Esophagus muscularis mucosa (tissue), 4 donors: ENCODE measurements at places on chromosomes 11 and 22. TPM values are rescaled to one million over a fixed set of nuclear protein-coding genes. Genes with fewer than 3 reads are reported as not detected.

PIH1D2 gene
- 0.92 TPM for total RNA-seq

C11orf65 gene
- 0.63 TPM for total RNA-seq

PCF11 gene
- total RNA-seq = 32.3 TPM

RAG2 gene
- total RNA-seq = not detected

OR2AG2 gene
- total RNA-seq = not detected

TPBGL gene
- total RNA-seq = 0.40 TPM

CASP12 gene
- 1.7 TPM for total RNA-seq

SFI1 gene
- 16.2 TPM for total RNA-seq

DCDC1 gene
- total RNA-seq = 0.17 TPM

ANKK1 gene
- not detected for total RNA-seq

SLC15A3 gene
- total RNA-seq = 24.1 TPM

KRTAP5-1 gene
- not detected for total RNA-seq

DNA sequence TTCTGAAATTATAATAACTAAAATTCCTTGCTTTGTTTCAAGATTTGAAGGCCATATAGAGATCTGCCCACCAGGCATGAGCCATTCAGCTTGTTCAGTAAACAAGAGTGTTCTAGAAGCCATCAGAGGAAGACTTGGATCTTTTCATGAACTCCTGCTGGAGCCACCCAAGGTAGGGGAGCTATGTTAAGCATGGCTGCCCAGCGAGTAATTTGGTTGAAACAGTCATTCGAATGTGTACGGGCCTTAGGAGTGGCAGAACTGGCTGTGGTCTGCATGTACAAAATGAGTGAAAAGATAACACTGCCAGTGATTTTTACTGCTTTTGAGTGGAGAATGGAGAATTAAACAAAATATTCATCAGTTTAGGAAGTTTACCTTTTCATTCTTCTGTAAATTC lies 103.7 kb downstream of the PPP6R3 start:
- DNase-seq = no peak

DNA sequence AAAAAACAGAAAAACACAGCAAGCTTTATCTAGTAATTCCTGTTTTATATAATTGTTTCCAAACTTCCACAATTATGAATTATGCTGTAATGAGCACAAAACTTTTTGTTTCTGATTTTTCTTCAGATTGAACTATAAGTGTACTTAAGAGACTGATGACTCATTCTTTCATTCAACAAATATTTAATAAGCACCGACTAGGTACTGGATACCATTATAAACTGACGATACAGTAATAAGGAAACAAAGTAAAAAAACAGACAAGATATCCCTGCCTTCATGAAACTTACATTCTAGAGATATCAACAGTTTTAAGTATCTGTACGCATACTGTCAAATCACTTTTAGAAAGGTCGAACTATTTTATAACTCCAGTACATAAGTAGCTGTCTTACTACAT lies 78.6 kb downstream of the ME3 start:
- DNase-seq = no peak

GRCh38 chr11:11218629-11218986 lies 134.4 kb downstream of the CSNK2A3 start:
- DNase-seq = no peak

GRCh38 chr11:79417069-79417920 lies 23.5 kb downstream of the TENM4 start:
- DNase-seq = no peak

- no peak for DNase-seq
Observed at GRCh38 chr11:3609416-3610265, 32.2 kb downstream of the ART5 start.

DNA sequence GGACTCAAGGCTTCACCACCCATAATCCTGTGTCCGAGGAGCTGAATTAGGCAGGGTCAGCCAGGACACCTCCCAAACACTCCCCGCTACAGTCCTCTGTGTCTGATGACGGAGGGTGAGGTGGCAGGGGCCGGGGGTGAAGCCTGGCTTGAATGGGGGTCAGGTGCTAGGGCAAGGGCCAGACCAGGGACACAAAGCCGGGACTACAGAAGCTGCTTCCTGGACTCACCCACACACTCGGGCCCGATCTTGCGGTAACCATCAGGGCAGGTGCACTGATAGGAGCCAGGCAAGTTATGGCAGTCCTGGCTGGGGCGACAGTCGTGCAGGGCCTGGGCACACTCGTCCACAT lies 2.3 kb downstream of the EFEMP2 start:
- no peak for DNase-seq

DNA sequence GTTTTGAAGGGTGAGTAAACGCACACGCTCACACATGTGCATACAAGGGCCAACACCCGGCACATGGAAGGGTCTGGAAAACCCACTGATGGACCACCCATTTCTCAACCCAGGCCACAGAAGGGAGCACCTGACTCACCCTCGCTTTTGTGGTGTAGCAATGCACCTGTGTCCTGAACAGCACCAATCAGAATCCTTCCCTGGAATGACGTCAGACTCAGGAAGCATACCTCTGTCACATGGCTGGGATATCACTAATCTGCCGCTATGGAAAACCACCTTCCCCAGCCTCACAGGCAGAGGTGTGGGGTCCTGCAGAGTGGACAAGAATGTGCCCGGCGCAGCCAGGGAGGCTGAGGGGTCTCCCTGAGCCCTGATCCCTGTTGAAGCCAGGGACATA lies 9.0 kb upstream of the OSM start:
- no peak for DNase-seq

GRCh38 chr11:93608364-93608763 lies 53.1 kb upstream of the CEP295 start:
- no peak for DNase-seq

DNA sequence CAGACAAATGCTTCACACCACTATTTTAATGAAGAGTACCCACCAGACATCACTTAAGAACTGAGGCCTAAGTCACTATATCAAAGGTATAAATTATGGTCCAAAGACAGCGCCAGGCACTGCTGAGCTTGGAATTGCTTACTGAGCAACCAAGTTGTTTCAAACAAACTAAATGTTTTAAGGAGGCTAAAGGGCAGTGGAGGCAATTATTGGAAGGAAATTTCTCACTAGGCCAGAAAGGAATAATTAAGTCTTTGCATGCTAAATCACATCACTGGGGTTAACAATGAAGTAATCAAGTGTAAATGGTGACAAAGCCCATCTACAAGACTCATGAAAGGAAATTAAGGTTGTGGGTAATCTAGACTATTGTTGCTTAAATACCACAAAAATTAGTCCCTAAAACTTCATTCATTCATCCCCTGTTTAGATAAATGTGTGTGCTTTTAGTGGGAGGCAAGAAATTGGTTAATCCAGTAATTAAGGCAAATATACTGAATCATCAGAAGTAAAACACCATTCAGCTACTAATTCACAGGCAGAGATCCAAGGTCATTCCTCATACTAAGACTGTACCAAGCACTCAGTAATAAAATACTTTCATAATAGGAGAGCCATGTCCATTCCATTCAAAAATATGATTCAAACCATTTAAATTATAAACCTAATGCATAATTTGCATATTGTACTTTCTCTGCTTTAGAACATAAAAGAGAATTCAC lies 21.2 kb downstream of the LGR4 start:
- no peak for DNase-seq

- DNase-seq = no peak
Observed at GRCh38 chr11:134360050-134360835, 28.5 kb downstream of the GLB1L2 start.

- no peak for DNase-seq
Observed at GRCh38 chr11:117172724-117173421, 5.7 kb upstream of the SIDT2 start.

DNA sequence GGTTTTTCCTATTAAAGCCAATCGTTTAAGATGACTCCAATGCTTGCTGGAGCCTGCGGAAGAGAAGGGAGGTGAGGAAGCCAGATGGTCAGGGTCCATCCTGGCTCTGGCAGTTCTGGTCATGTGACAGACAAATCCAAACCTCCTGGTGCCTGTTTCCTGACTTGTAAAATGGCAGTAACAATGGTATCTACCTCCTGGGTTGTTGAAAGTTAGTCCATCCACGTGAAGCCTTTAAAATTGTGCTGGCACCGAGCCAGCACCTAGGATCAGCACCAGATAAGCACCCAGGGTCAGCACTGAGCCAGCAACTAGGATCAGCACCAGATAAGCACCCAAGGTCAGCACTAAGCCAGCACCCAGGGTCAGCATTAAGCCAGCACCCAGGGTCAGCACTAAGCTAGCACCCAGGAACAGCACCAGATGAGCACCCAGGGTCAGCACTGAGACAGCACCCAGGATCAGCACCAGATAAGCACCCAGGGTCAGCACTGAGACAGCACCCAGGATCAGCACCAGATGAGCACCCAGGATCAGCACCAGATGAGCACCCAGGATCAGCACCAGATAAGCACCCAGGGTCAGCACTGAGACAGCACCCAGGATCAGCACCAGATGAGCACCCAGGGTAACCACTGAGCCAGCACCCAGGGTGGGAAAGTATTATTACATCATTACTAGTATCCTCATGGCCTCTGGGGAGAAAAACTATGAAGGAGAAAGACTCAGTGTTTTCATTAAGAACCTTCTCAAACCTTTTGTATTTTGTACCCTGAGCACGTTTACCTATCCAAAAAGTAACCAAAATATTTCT lies 17.2 kb downstream of the KIAA0930 start:
- no peak for DNase-seq

GRCh38 chr11:125256541-125257189 lies 92.1 kb downstream of the PKNOX2 start:
- no peak for DNase-seq

GRCh38 chr22:42397332-42398249 lies 34.6 kb downstream of the NFAM1 start:
- no peak for DNase-seq

DNA sequence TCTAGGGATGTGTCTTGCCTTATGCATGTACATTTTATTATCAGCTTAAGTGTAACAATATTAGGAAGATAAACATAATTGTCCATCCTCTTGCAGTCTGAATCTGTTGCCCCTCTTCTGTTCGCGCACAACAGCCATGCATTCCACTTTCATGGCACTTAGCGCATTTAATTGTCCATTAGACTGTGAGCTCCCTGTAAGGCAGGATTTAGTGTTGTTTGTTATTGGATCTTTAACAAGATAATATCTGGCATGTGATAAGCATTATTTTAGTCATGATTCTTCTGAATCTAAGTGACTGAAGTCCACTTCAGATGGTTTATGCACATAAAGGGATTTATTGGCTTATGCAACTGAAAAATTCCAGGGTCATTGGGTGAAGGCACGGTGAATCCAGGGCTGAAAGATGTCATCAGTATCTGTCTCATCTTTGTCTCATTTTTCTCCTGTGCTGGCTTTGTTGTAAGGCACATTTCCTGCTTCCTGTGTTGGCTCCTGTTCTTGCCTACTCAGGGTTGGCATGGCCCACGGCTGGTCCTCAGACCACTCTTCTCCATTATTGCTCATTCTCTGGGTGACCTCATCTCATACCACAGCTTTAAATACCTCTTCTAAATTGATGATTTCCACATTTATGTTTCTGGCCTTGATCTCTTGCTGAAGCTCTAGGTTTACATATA lies 37.6 kb downstream of the ATXN10 start:
- DNase-seq = no peak

- no peak for DNase-seq
Observed at GRCh38 chr11:58949184-58949583, 9.9 kb downstream of the GLYATL1 start.

- DNase-seq = no peak
Observed at GRCh38 chr22:50084614-50085021, 608 bp downstream of the MLC1 start.

GRCh38 chr22:43707648-43708047 lies 104.5 kb downstream of the EFCAB6 start:
- no peak for DNase-seq

- no peak for DNase-seq
Observed at GRCh38 chr22:36999463-36999862, 19.8 kb downstream of the TST start.

DNA sequence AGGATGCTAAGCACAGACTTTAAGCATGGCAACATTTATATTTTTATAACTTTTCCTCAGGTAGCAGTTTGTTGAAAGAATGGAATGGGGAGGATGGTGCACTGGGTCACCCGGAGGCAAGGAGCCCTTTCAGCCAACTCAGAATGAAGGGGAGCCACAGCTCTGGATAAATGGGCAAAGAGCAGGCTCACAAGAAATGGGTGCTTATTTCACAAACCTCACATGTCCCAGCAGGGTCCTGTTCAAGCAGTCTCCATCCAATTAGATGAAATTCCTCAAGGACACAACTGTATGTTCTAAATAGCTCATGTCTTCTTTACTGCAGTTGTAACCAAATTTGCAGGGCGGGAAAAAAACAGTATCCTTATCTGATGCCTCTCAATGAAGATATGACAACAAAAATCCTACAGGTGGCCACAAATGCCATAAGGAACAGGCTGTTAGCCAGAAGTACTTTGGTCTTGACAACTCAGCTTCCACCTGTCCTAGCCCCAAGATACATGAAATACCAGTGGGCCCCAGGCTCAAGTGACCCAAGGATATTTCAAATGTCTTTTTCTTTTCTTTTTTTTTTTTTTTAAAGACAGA lies 48.2 kb downstream of the MAPK1 start:
- DNase-seq = peak; percentile 60

DNA sequence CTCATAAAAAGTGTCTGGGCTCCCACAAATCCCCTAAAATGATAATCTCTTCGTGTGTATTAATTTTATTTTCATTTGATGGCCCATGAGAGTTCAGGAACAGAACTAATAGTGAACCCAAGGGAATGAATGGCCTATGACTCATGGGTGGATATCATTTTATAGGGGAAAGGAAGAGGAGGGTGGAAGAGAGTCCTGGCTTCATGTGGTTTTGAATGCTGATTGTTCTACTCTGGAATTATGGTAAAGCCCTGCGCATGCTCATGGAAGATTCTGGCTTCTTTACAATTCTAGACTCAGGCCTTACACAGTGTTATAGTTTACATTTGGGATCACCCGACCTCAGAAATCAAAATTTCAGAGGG lies 35.2 kb downstream of the MAML2 start:
- no peak for DNase-seq

GRCh38 chr22:29055192-29055830 lies 6.3 kb downstream of the C22orf31 start:
- no peak for DNase-seq

- DNase-seq = no peak
Observed at GRCh38 chr22:23178512-23179254, 1.6 kb upstream of the BCR start.

DNA sequence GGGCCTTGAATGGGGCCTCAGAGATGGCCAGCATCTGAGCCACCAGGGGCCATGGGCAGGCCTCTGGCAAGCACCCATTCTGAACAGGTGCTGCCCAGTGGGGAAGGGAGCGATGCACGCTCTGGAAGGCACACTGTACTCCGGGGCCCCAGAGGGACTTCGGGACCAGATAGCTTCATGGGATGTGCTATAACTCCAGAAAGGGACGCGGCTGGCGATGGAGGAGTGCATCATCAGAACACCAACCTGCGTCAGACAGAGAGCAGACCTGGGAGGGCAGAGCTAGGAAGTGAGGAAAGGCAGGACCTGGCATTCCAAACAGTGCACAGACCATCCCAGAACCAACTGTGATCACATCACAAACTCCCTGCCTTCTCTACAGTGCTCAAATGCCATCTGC lies 16.8 kb downstream of the DGCR2 start:
- DNase-seq = no peak

- DNase-seq = no peak
Observed at GRCh38 chr11:204587-205109, 2.6 kb downstream of the BET1L start.
